ENCODE measurements at places on chromosomes 16 and 17. TPM values are rescaled to one million over a fixed set of nuclear protein-coding genes. Genes with fewer than 3 reads are reported as not detected.

Gene DOC2A
- 0.11 TPM for total RNA-seq

Gene RAB26
- 0.33 TPM for total RNA-seq

Gene ZNF764
- total RNA-seq: 11.2 TPM

Gene NTN1
- total RNA-seq: 0.49 TPM

Gene HIC1
- 61.1 TPM for total RNA-seq

DNA sequence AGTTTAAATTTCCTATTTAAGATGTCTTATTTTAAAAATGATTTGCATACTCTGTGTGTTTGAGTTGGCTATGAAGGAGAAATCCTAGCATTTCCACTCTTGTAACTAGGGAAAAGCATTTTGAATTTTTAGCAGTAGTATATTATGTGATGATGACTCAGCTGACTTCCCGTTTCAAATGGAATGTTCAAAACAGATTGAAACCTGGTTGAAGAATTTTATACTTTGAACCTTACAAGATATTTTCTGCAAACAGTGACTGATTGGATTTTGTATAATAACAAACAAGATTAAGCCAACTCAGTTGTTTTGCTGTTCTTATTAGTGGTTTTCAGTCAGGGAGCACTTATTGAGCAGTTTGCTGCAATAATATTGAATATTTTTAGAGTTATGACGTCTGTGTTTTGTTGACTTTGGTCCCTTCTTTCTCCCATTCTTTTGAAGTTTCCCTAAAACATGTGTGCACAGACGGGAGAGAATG, 8.0 kb downstream of the TNRC6A start:
- H3K27me3 ChIP-seq: no peaks in the 10 kb centered on the region
- H3K4me1 ChIP-seq: peaks cover 38% of the 10 kb centered on the region
- peaks cover 2% of the 10 kb centered on the region for H3K36me3 ChIP-seq
- no peak overlapping the region for H3K27ac ChIP-seq
- H3K4me3 ChIP-seq: 0 out of 2 replicates have a peak overlapping the region, but pooled peaks have one; percentile 3

GRCh38 chr17:55751720-55752250, 934 bp downstream of the PCTP start:
- H3K27ac ChIP-seq: no peak overlapping the region
- H3K4me3 ChIP-seq: peak overlapping the region; percentile 77
- peaks cover 4% of the 10 kb centered on the region for H3K4me1 ChIP-seq
- no peak for DNase-seq
- no peaks in the 10 kb centered on the region for H3K36me3 ChIP-seq
- no peaks in the 10 kb centered on the region for H3K27me3 ChIP-seq

- no peak overlapping the region for H3K27ac ChIP-seq
- H3K4me3 ChIP-seq: no peak overlapping the region
- H3K36me3 ChIP-seq: no peaks in the 10 kb centered on the region
- DNase-seq: no peak
Observed at GRCh38 chr17:45171338-45172231, 9.9 kb downstream of the HEXIM2 start.

DNA sequence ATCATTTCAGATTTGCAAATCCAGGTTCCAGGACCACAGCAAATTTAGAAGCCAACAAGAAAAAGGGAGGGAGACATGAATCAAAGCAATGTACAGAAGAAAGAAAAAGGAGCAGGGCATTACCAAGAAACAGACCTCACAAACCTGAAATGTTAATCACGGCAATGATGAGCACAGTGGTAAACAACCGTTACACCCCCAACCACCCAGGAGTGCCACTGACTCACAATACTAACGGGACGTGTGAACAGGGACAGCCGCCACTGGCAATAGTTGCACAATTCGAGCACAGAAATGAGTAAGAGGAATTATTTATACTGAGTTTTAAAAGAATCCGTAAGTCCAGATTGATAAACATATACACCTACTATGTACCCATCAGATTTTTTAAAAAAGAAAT, 13.8 kb downstream of the USP22 start:
- no peak for DNase-seq
- no peaks in the 10 kb centered on the region for H3K27me3 ChIP-seq
- no peak overlapping the region for H3K4me3 ChIP-seq
- peaks cover 2% of the 10 kb centered on the region for H3K4me1 ChIP-seq

- H3K36me3 ChIP-seq: no peaks in the 10 kb centered on the region
- no peaks in the 10 kb centered on the region for H3K4me1 ChIP-seq
- H3K27me3 ChIP-seq: no peaks in the 10 kb centered on the region
- no peak overlapping the region for H3K4me3 ChIP-seq
- no peak overlapping the region for H3K27ac ChIP-seq
- DNase-seq: no peak
Observed at GRCh38 chr16:74607962-74608356, 1.0 kb upstream of the GLG1 start.

DNA sequence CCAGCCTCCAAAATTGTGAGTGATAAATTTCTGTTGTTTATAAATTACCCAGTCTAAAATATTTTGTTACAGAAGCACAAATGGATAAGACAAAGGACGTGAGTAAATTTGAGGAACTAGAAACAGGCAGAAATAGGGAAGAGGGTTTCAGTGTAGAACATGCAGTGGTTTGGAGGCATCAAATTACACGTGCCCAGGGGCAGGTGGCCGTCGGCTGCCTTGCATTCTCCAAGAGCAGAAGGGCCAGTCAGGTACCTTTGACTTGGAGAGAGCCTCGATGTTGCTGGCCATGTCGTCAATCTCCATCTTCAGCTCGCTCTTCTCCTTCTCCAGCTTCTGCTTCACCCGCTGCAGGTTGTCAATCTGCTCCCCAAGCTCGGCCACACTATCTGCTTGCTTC, 54.3 kb downstream of the MYH13 start:
- H3K27me3 ChIP-seq: no peaks in the 10 kb centered on the region
- H3K4me1 ChIP-seq: no peaks in the 10 kb centered on the region
- no peaks in the 10 kb centered on the region for H3K36me3 ChIP-seq
- no peak for DNase-seq

- H3K4me3 ChIP-seq: no peak overlapping the region
- no peaks in the 10 kb centered on the region for H3K4me1 ChIP-seq
- H3K36me3 ChIP-seq: no peaks in the 10 kb centered on the region
- no peaks in the 10 kb centered on the region for H3K27me3 ChIP-seq
Observed at GRCh38 chr17:77735566-77736198, 222.8 kb upstream of the TNRC6C start.

DNA sequence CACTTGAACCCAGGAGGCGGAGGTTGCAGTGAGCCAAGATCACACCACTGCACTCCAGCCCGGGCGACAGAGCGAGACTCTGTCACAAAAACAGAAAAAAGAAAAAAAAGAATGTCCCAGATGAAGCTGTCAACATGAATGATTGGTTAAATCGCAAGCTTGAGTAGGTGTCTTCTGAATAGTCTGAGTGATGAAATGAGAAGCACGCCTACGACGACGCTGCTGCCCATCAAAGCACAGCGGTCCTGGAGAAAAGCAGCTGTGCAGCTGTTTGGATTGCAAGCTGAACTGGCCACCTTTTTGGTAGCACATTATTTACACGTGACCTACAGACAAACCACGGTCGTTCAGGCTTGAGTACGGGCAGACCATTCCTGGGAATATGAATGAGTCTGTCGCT, 12.5 kb downstream of the ADCY9 start:
- DNase-seq: no peak
- H3K27ac ChIP-seq: no peak overlapping the region
- no peak overlapping the region for H3K4me3 ChIP-seq
- H3K27me3 ChIP-seq: no peaks in the 10 kb centered on the region
- no peaks in the 10 kb centered on the region for H3K4me1 ChIP-seq
- no peaks in the 10 kb centered on the region for H3K36me3 ChIP-seq

DNA sequence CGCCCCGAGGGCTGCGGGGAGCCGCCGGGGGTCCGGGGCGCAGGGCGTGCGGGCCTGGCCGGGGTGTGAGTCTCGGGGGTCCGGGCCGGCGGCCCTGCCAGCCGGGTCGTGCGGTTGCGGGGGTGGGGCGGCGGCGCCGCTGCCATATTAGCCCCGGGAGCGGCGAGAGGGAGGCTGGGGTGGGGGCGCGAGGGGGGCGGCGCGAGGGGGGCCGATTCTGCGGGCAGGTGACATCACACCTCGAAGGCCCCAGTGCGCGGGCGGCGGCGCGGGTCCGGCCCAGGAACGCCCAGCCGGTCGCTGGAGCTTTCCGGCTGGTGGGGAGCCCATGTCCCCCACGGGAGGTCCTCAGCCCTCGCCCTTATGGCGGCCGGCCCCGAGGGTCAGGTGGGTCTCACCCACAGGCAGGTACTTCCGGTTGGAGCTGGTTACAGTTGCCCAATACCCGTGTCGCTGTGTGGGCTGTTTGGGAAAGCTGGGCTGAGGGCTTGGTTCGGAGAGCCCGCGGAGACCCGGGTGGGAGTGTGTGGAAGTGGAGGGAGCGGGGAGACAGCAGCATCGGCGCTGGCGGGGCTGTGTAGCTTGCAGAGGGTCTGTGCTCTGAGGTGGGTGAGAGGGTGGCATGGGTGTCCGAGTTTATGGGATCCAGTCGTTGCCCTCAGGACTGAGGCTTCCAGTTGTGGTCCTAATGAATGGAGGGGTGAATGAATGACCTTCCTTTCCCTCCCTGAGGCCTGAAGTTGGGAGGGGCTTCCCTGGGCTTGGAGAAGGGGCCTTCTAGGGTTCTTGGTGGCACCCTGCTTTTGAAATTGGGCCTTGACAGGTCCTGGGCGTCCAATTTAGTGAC, 804 bp downstream of the ATP6V0C start:
- H3K27ac ChIP-seq: peak overlapping the region; percentile 84
- no peak for DNase-seq
- H3K4me1 ChIP-seq: peaks cover 24% of the 10 kb centered on the region
- peak overlapping the region; percentile 75 for H3K4me3 ChIP-seq
- no peaks in the 10 kb centered on the region for H3K27me3 ChIP-seq
- H3K36me3 ChIP-seq: peaks cover 13% of the 10 kb centered on the region

DNA sequence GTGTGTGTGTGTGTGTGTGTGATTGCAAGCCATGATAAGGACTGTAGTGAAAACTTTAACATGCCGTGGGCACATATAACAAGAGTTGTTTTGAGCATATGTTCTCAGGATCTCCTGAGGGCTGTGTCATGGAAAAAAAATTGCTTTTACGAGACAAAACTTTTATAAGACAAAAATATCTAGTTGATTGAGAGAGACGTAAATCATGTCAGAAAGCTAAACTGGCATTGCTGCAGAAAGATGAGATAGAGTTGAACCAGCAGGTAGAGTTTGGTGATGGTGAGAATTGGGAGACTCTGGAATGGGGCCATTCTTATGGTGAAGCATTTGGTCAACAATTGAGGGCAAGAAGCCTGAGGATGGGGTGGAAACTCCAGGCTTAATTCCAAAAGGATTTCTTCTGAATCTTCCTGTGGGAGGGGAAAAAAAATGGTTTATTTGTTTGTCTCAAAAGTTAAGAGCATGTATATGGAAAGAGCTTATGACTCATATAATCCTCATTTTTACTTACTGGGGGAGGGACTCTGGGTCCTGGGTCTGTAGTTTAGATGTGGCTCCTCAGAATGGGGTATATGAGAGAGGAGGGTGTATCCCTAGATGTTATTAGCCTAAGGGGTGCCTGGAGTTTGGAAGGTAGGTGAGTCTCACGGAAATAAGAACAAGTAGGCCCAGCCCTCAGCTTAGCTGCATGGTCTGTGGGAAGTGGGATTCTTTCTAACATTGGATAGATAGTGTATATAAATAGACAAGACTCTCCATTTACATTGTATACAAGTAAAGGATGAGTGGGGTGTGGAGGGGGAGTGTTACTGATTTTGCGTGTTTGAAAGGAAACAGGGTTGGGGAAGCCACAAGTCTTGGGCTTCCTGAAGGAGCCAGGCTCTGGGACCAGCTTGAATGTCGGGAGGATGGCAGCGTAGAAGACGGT, 7.1 kb downstream of the MINK1 start:
- H3K4me3 ChIP-seq: no peak overlapping the region
- H3K27ac ChIP-seq: no peak overlapping the region
- DNase-seq: no peak
- no peaks in the 10 kb centered on the region for H3K27me3 ChIP-seq
- H3K36me3 ChIP-seq: no peaks in the 10 kb centered on the region

GRCh38 chr16:88507231-88507743, 54.2 kb downstream of the ZFPM1 start:
- no peak for DNase-seq
- H3K36me3 ChIP-seq: no peaks in the 10 kb centered on the region
- H3K4me3 ChIP-seq: no peak overlapping the region
- no peak overlapping the region for H3K27ac ChIP-seq
- no peaks in the 10 kb centered on the region for H3K27me3 ChIP-seq

DNA sequence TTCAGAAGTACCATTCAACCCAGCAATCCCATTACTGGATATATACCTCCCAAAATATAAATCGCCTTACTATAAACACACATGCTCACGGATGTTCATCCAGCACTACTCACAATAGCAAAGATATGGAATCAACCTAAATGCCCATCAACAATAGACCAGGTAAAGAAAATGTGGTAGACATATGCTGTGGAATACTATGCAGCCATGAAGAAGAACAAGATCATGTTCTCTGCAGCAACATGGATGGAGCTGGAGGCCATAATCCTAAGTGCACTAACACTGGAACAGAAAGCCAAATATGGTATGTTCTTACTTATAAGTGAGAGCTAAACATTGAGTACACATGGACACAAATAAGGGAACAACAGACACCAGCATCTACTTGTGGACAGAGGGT, 7.8 kb downstream of the ALOX15 start:
- no peak for DNase-seq
- H3K27ac ChIP-seq: no peak overlapping the region
- H3K36me3 ChIP-seq: no peaks in the 10 kb centered on the region
- no peak overlapping the region for H3K4me3 ChIP-seq
- peaks cover 22% of the 10 kb centered on the region for H3K4me1 ChIP-seq
- no peaks in the 10 kb centered on the region for H3K27me3 ChIP-seq

- no peak for DNase-seq
- no peak overlapping the region for H3K27ac ChIP-seq
- H3K27me3 ChIP-seq: no peaks in the 10 kb centered on the region
- no peak overlapping the region for H3K4me3 ChIP-seq
- peaks cover 24% of the 10 kb centered on the region for H3K36me3 ChIP-seq
Observed at GRCh38 chr17:76039121-76039520, 12.0 kb upstream of the EVPL start.

GRCh38 chr16:79845734-79846135, 245.2 kb upstream of the MAF start:
- no peak overlapping the region for H3K4me3 ChIP-seq
- peak overlapping the region; percentile 89 for H3K27ac ChIP-seq
- DNase-seq: no peak

DNA sequence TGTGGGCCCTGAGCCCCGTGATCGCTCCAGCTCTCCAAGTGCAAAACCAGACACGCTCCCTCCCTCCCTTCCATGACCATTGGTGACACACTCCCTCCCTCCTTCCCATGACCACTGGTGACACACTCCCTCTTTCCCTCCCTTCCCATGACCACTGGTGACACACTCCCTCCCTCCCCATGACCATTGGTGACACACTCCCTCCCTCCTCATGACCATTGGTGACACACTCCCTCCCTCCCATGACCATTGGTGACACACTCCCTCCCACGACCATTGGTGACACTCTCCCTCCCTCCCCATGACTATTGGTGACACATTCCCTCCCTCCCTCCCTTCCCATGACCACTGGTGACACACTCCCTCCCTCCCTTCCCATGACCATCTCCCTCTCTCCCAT, 56.3 kb downstream of the LMF1 start:
- H3K36me3 ChIP-seq: no peaks in the 10 kb centered on the region
- no peak overlapping the region for H3K4me3 ChIP-seq
- H3K27me3 ChIP-seq: no peaks in the 10 kb centered on the region
- no peak overlapping the region for H3K27ac ChIP-seq
